ENCODE measurements at places on chromosomes 5 and 9. TPM values are rescaled to one million over a fixed set of nuclear protein-coding genes. Genes with fewer than 3 reads are reported as not detected.

DNA sequence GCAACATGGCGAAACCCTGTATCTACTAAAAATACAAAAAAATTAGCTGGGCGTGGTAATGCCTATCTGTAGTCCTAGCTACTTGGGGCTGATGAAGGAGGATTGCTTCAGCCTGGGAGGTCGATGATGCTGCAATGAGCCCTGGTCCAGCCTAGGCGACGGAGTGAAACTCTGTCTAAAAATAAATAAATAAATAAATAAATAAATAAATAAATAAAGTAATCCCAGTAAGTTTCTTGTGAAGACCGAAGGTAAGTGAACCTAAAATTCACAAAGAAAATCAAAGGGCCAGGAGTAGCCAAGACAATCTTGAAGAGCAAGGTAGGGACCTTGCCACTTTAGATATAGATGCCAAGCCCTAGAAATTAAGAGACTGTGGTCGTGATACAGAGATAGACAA lies 68.1 kb upstream of the DHFR start:
- DNase-seq: no peak

The OR1K1 gene
- polyA plus RNA-seq: not detected

DNA sequence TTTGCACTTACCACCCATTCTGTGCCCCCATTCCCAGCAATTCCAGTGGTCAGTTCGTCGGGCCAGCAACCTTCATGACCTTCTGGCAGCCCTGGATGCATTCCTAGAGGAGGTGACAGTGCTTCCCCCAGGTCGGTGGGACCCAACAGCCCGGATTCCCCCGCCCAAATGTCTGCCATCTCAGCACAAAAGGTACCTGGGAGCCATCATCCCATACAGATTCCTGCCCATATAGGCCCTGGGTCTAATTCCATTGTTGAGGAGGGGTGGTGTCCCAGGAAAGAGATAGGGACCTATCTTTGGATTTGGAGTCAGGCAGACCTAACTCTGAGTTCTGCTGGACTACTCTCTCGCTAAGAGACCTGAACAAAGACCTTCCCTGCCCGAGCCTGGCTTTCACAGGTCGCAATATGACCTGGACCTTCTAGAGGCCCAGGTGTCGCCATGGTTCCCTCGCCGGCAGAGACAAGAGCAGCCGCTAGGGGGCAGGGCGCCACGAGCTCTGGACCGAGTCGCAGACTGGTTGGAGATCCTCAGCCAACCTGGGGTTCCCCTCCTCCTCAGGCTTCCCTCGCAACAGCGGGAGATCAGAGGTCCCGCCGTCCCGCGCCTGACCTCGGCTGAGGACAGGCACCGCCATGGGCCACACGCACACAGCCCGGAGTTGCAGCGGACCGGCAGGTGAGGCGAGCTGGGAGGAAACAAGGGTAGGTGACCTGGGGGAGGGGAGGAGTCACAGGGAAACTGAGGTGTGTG lies 3.1 kb downstream of the SLC4A9 start:
- DNase-seq: peak; percentile 46

GRCh38 chr5:38039091-38039490 lies 199.2 kb upstream of the GDNF start:
- no peak for DNase-seq

The KIF4B gene
- 0.03 TPM for polyA plus RNA-seq

DNA sequence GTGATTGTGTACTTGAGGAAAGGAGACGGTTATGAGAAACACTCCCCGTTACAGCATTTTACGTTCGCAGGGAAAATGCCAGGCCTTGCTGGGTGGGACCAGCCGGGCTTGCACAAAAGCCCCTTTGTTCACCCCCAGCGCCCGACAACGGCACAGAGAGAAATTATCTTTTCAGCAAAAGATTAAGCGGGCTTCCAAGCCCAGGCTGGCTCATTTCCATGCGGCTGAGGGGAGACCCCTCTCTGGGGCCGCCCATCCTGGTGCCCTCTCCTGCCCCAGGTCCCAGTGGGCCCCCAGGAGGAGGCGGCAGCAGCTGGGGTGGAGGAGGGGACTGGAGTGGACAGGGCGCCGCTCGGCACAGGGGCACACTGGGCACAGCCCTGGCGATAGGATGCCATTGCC lies 50.8 kb upstream of the NOTCH1 start:
- no peak for DNase-seq

DNA sequence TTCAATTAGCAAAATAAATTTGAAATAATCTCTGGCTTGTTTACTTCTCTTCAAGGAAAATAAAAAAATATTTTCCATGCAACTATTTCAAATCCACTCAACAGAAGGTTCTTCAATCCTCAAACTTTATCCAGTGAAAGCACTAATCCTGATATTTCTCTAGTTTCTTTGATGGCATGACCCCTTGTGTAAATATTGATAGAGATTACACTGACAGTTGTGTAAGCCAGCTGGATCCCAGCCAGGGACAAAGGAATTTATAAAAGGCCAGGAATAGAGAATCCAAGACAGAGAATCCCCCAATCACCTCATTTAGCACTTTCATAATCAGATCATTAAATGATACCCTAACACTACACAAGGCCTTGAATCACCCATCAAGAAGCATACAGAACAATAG lies 135.2 kb downstream of the GNA14 start:
- no peak for DNase-seq

The GAPT gene
- polyA plus RNA-seq: not detected

The JMY gene
- polyA plus RNA-seq: 1.7 TPM

- no peak for DNase-seq
Observed at GRCh38 chr5:162607879-162608278, 540.3 kb downstream of the GABRG2 start.

GRCh38 chr9:90611568-90611967 lies 31.1 kb downstream of the DIRAS2 start:
- no peak for DNase-seq

DNA sequence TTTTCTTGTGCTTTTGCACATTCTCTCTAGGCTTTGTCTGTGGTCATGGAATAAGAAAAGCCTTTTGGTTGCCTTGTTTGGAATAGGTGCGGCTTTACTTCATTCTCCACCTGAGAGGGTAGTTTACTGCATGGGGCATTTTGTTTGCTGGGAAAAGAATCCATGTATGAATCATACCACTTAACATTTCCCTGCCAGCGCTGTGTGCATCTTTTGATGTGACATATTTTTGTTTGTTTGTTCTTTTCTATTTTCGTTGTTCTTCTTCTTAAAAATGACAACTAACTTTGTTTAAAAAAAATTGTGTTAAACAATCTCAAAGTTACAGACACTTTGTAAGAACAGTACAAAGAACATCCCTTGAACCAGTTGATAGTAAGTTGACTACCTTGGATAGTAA lies 113.2 kb downstream of the GCNT1 start:
- no peak for DNase-seq

The CCL21 gene
- polyA plus RNA-seq: not detected

The TEX48 gene
- not detected for polyA plus RNA-seq

The GDNF gene
- polyA plus RNA-seq: 0.85 TPM

DNA sequence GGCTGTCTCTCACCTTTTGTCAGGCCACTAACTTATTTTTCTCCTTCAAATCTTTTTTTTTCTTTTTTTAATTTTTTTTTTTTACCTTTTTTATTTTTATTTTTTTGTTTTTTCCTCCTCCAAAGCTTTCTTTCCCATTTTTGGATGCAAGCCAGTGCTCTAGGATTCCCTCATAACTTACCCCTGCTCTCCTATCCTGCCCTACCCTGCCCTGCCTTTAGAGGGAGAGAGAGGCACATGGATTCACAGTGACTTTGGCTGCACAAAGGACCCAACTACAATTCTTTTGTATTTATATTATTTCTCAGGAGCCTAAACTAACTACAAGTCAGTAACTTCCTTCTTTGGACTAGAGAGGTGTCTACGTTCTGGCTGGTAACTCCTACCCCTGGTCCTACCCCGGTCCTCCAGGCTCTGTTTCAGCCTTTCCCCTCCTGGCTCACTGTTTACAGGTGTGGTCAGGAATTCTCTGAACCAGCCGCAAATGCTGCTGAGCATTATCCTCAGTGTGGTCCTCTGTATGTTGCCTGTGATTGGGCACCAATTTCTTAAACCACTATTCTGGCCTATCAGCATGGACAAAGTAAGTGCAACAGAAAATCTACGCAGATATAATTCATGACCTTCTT lies 8.4 kb upstream of the RUSC2 start:
- DNase-seq: peak; percentile 75

GRCh38 chr5:99068944-99069650 lies 140.3 kb upstream of the CHD1 start:
- no peak for DNase-seq

The ARSK gene
- polyA plus RNA-seq: 13.8 TPM

The GPX8 gene
- 131 TPM for polyA plus RNA-seq

GRCh38 chr9:130445268-130445983 lies 665 bp downstream of the ASS1 start:
- no peak for DNase-seq

DNA sequence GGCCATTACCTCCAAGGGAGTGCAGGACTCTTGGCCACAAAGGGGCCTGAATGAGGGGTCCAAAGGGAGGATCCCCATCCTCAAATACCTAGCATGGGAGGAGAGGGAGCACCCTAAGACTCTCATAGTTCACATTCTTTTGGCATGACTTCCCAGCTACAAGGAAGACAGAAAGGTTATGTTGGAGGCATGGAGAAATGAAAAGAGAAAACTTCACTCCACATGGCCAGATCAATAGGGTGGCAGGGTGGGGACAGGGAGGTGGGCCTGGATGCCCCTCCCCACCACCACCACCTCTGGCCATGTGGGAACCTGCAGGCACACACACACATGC lies 97.6 kb downstream of the PAX5 start:
- DNase-seq: no peak

The MYO10 gene
- polyA plus RNA-seq: 39.9 TPM

GRCh38 chr5:116454417-116454927 lies 120.2 kb downstream of the SEMA6A start:
- DNase-seq: peak; percentile 92

The PRELID1 gene
- 277 TPM for polyA plus RNA-seq

GRCh38 chr5:141822144-141822543 lies 56.1 kb downstream of the PCDH1 start:
- DNase-seq: peak; percentile 50

DNA sequence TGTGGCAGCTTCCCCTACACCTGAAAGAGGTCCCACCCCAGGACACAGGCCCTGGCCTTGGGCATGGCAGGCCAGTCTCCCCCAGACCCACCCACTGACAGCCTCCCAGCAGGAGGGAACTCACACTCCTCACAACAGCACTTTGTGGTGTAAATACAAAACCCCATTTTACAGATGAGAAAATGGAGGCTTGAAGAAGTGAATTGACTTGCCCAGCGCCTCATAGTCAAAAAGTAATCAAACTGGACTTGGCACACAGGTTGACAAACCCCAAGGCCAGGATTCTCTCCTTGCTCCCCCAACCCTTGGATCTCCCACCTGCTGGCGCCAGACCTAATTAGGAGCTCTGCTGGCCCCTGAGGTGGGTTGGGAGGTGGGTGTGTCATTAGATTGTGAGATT lies 29.2 kb upstream of the NEK6 start:
- no peak for DNase-seq

- no peak for DNase-seq
Observed at GRCh38 chr5:165405340-165405739, 1899.9 kb downstream of the MAT2B start.

All from IMR-90 (cell line).